Calu3 (cell line): ENCODE measurements at places on chromosomes 7 and 10. TPM values are rescaled to one million over a fixed set of nuclear protein-coding genes. Genes with fewer than 3 reads are reported as not detected.

GRCh38 chr10:113985297-113985844, 58.3 kb upstream of the ADRB1 start:
- H3K4me1 ChIP-seq = peaks cover 19% of the 10 kb centered on the region
- H3K36me3 ChIP-seq = no peaks in the 10 kb centered on the region
- DNase-seq = no peak

- peaks cover 14% of the 10 kb centered on the region for H3K4me1 ChIP-seq
- DNase-seq = no peak
- peak overlapping the region; percentile 17 for H3K27ac ChIP-seq
- H3K36me3 ChIP-seq = no peaks in the 10 kb centered on the region
- no peaks in the 10 kb centered on the region for H3K27me3 ChIP-seq
- peak overlapping the region; percentile 47 for H3K4me3 ChIP-seq
Observed at GRCh38 chr7:28904578-28905048, 53.5 kb downstream of the TRIL start.

DNA sequence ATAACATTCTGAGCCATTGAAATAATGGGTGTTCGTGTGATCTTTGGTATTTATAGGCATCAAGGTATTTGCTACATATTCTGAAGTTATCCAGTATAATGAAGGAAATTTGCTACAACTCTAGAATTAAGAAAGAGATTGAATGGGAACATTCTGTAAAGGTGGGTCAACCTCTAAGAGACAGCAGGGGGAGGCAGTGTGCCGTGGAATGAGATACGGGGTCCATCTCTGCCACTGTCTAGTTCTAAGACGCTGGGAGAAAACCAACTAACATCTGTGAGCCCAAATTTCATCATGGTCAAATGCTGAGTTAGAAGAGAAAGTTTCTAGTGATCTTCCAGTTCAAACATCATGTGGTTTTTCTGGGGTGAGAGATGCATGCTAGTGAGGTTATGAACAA, 368.9 kb downstream of the SORCS1 start:
- H3K4me3 ChIP-seq = no peak overlapping the region
- H3K36me3 ChIP-seq = no peaks in the 10 kb centered on the region
- no peaks in the 10 kb centered on the region for H3K27me3 ChIP-seq
- DNase-seq = no peak

The FAM180A gene
- not detected in 2 replicates for total RNA-seq

GRCh38 chr7:149109969-149110368, 16.2 kb downstream of the ZNF425 start:
- H3K4me3 ChIP-seq = no peak overlapping the region
- H3K36me3 ChIP-seq = no peaks in the 10 kb centered on the region
- DNase-seq = no peak
- H3K27me3 ChIP-seq = no peaks in the 10 kb centered on the region

The SUGCT gene
- total RNA-seq = 1.6 and 3.5 TPM in 2 replicates

The H2BK1 gene
- total RNA-seq = not detected in 2 replicates

DNA sequence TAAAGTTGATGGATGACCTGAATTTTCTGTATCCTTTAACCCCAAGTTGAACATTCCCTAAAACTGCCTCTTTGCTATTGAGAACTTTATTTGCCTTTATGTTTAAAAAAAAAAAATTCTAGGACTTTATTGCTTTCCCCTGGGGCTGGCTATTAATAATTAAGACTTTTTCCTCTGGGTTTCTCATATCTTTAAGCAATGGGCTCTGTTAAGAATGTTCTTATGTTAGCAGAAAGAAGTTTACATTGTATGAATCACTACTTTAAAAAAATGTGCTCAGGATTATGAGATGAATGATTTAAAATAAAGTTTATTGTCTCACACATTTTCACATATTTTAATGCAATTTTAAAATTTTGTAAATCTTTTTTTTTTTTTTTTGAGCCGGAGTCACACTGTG, 19.5 kb downstream of the TAX1BP1 start:
- peaks cover 10% of the 10 kb centered on the region for H3K36me3 ChIP-seq
- peaks cover 16% of the 10 kb centered on the region for H3K4me1 ChIP-seq
- H3K4me3 ChIP-seq = no peak overlapping the region
